Cerebellar cortex (tissue), 1 donor: ENCODE measurements at places on chromosomes 1 and 21.

- DNase-seq, result no peak
Observed at GRCh38 chr1:194598098-194598497, 1411.7 kb upstream of the B3GALT2 start.

DNA sequence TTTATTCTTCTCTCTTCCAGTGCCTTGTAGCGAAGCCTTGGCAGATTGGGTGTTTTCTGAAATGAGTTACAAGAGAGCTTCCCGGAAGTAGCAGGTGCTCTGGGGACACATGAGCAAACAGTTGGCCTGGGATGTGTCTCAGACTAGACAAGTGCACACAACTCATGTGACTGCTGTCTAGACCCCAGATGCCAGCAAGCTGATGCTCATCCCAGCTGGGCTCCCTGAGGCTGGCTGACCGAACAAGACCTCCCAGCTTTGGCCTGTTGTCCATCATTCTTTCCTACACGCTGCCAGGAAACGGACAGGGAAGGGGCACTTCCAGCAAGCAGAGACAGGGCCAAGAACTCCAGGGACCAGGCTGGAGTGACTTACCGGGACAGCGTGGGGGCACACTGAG, 18.7 kb upstream of the CSF1 start:
- no peak for DNase-seq

DNA sequence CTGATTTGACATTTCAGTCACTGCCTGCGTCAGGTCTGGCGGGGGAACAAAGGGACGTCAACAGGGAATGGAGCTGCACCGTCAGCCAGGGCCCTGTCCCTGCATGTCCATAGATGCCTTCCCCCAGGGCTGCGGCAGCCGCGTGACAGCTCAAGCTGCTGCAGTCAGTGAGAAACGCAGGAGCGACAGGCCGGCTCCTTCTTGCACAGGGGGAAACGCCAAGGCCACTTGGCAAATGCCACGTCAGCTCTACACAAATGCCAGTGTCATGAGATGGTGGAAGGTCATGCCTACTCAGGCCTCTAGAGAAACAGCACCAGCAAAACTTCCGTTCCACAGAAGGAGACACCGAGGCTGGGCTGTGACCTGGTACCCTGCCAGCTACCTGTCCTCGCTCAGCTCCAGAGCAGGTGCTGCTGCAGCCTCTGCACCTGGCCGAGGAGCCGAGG, 37.7 kb downstream of the SYF2 start:
- DNase-seq, result no peak

- DNase-seq, result no peak
Observed at GRCh38 chr1:64112281-64112680, 91.1 kb upstream of the UBE2U start.

- DNase-seq, result no peak
Observed at GRCh38 chr1:21911205-21912001, 25.7 kb downstream of the HSPG2 start.
